ENCODE measurements at places on chromosomes 12 and 14. TPM values are rescaled to one million over a fixed set of nuclear protein-coding genes. Genes with fewer than 3 reads are reported as not detected.

The PIK3C2G gene
- not detected for polyA plus RNA-seq

The CLEC4D gene
- not detected for polyA plus RNA-seq

The PIWIL1 gene
- not detected for polyA plus RNA-seq

The FBLN5 gene
- polyA plus RNA-seq = 122 TPM

The GPR65 gene
- 0.25 TPM for polyA plus RNA-seq

The PRORP gene
- 14.0 TPM for polyA plus RNA-seq

GRCh38 chr12:2429032-2429431 is 365.7 kb upstream of the FKBP4 start:
- no peak for DNase-seq

DNA sequence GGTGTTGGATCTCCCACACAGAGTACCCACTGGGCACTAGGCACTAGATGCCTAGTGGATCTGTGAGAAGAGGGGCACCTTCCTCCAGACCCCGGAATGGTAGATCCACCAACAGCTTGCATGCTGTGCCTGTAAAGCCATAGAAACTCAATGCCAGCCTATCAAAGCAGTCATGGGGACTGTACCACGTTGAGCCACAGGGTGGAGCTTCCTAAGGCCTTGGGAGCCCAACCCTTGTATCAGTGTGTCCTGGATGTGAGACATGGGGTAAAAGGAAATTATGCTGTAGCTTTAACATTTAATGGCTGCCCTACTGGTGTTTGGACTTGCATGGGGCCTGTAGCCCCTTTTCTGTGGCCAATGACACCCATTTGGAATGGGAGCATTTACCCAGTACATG is 1024.9 kb downstream of the TMEM121 start:
- DNase-seq = no peak

- DNase-seq = no peak
Observed at GRCh38 chr12:117485984-117486839, 124.8 kb upstream of the NOS1 start.

GRCh38 chr14:87231336-87232026 is 761.5 kb downstream of the GALC start:
- no peak for DNase-seq

- DNase-seq = peak; percentile 15
Observed at GRCh38 chr12:106801830-106802533, 27.5 kb downstream of the RIC8B start.

DNA sequence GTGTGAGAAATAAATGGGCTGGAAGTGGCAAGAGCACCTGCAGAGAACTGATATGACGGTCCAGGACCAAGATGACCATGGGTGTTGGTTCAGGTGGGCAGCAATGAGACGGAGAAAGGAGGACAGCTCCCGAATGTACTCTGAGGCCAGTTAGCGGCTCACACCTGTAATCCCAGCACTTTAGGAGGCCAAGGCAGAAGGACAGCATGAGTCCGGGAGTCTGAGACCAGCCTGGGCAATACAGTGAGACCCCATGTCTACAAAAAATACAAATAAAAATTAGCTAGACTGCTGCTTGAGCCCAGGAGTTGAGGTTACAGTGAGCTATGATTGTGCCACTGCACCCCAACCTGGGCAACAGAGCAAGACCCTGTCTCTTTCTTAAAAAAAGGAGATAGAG is 60.1 kb downstream of the FOXN3 start:
- DNase-seq = no peak

DNA sequence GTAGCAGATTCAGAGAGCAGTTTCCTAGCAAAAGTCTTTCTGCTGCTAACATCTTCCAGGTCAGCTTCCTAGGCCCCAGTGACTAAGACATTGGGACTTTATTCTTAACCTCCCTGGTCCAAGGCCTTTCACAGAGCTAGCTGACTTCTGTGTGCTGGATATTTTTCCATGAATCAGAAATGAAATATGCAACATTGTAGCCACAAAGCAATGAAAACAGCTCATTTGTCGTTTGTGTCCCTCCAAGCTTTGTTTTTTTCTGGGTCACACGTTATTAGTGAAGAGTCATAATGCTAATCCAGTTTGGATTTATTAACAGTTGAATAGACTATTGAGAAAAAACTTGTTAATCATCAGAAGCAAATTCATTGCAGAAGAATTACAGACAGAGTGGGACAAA is 82.4 kb downstream of the ARF6 start:
- DNase-seq = no peak

- no peak for DNase-seq
Observed at GRCh38 chr12:114090211-114090610, 124.1 kb upstream of the RBM19 start.

DNA sequence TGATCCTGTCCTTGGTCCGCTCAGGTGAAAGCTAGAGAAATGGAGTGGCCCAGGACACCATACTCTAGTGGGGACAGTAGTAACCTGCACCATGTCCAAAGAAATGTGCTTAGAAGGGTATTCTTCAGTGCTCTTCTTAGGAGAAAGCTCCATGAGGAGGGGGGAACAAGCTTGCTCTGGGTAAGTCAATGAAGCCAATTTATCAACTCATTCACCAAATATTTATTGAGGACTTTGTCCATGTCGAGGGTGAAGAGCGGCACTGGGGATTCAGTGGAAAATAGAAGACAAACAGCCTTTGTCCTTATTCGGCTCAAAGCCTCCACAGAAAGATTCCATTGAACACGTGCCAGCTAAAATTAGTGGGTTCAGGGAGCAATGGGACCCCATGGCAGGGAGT is 677.8 kb downstream of the BCL11B start:
- no peak for DNase-seq

GRCh38 chr12:54378796-54379397 is 5.6 kb downstream of the ZNF385A start:
- peak; percentile 77 for DNase-seq

- DNase-seq = no peak
Observed at GRCh38 chr12:11810206-11810545, 160.7 kb downstream of the ETV6 start.

DNA sequence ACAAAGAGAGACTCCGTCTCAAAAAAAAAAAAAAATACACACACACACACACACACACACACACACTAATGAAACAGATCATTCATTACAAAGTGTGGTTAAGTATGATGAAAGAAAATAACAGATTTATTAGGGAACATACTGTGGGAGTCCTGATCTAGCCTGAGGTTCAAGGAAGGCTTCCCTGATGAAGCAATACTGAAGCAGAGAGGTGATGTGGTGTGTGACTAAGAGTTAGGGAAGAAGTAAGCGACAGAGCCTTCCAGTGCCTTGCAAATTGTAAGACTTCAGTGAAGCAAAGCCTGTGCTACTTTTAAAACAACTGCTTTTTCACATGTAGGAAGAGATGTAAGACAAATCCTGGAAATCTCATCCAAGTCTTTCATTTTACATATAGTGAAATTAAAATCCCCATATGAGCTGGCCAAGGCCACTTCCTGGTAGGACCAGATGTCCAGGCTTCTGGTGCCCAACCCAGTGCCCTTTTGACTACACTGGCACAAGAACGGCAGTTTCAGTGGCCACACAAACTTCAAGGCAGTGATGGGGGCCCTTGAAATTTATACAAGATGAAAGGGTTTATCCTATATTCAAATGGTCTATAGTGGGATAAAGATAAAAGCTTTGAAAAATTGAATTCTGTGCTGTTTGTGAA is 86.2 kb downstream of the STON2 start:
- DNase-seq = no peak

DNA sequence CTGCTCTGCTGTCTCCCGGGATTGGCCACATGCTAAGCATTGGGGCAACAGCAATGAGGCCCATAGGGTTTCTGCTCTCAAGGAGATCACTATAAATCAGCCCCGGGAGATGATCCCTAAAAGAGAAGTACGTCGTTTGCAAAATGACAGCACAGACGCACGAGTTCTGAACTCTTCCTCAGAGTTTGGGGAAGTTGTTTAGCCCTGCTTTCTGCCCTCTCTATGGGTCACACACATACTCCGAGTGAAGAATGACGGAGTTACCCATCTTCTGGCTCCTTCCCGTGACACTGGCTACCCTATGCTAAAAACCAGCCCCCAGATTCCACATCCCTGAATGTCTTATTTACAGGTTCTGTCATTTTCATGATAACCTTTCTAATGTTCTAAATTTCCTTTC is 258.0 kb upstream of the PLEKHG7 start:
- DNase-seq = no peak
